Body of pancreas (tissue), 4 donors: ENCODE measurements at places on chromosomes 16 and 17. TPM values are rescaled to one million over a fixed set of nuclear protein-coding genes. Genes with fewer than 3 reads are reported as not detected.

- DNase-seq: no peak
Observed at GRCh38 chr16:88030498-88030897, 79.3 kb downstream of the BANP start.

SAMD14 gene
- total RNA-seq: not detected

- no peak for DNase-seq
Observed at GRCh38 chr17:22692806-22693171, 1000.5 kb downstream of the KCNJ18 start.

SBK1 gene
- total RNA-seq: 1.3 TPM

- peak; percentile 22 for DNase-seq
Observed at GRCh38 chr17:9241371-9241712, 220.0 kb downstream of the NTN1 start.

DNA sequence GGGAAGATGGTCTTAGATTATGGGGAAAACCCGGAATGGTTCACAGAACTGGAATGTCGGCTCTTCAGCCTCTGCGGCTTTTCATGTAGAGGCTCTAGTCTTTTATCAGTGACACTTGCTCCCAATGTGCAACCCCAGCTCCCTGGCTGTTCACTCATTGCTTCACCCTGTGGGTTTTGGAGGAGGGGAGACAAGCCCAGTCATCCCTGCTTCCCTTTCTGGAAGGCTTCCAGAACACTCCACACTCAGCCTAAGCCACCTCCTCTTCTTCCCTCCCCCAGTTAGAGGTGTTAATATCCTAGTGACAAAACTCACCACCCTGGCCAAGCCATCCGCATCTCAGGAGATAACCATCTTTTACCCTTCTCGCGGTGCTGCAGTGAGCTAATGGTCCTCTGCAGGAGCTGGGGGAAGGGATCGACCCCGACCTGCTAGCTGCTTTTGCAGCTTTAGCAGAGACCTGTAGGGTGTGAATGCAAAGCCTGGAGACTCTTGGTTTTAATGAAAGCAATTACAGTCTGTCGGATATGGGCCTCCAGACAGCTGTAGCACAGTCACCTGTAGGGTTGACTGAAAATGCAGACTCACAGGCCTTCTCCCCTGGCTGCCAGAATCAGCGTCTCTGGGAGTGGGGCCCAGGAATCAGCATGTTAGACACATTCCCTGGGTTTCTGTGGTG, 24.3 kb upstream of the LASP1NB start:
- DNase-seq: no peak

DNA sequence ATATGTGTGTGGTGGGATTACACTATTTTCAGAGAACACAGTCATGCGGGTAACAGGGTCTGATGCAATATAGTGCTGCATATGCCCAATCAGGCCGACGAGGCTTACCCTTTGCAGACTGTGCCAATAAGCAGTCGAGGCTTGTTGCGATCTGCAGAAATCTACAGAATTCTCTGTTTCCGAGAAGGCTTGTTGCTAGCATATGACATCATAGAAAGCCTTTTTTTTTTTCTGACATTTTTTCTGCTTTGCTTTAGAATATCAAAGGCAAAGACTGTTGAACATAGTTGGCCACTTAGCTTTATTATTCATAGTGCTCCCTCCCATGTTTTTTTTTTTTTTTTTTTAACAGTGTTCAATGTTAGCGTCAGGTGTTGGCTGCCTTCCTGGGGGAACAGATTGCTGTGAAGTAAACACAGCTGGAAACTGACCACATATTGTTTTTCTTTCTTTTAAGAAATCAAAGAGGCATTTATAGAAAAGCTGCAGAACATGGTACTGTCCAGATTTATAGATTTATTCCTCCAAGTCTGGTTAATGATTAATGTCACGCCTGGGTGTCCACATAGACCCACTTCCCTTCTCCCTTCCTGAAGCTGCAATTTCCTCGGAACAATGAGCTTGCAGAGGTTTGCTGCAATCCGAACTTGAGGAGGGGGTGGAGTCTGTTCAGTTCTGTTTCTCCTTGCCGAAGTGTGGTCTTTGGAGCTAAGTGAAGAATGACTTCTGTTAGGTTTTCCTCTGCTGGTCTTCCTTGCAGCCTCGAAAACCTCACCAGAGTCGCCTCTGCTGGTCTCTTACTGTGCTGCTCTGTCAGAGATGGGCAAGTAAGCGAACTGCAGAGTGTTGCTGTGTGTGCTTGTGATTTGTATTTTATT, 87.3 kb downstream of the MAP2K6 start:
- peak; percentile 78 for DNase-seq

C16orf89 gene
- 17.1 TPM for total RNA-seq

- no peak for DNase-seq
Observed at GRCh38 chr17:72404872-72405271, 284.1 kb downstream of the SOX9 start.
